ENCODE measurements at places on chromosomes 1 and 21.

DNA sequence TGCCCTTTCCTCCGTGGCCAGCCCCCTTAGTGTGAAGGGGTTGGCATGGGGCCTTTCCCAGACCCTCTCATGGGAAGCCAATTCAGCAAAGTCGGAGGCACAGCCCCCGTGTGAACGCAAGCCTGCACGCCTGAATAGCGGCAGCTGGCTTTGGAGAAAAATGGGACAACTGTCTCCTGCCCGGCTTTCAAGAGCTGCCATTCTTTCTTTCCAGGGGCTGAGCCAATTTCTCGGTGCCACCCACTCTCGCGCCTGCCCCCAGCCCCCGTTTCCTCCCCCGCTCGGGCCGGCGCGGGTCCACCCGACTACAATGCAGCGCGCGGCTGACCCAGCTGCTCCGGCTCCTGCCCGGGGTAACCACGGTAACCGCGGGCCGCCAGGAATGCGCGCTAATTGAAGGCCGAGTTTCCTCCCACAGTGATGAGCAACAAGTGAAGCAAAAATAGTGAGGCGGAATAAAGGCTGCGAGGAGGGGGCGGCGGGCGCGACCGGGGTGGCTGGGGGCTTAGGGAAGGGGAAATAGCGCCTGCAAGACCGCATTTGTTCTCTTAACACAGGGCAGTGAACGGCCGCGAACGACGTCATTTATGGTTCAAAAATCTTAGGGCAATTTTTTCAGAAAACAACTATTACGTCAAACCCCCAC lies 27.8 kb downstream of the ILDR2 start:
- DNase-seq = no peak

DNA sequence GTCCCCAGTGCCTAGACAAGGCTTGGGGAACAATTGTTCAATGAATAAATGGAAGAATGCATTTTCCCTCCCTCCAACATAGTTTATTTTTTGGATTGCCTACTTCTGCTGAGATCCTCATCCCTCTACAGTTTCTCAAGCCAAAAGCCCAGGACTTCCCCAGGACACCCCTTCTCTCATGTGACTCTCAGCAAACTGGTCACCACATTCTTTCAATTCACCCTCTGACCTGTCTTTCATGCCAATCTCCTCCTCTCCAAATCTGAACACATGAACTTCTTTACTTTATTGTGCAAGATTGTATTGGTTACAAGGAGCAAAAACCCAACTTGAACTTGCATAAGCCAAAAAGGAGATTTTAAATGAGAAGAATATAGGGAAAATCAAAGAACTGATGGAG lies 103.2 kb upstream of the JUN start:
- no peak for DNase-seq

- no peak for DNase-seq
Observed at GRCh38 chr1:222865718-222866117, 50.9 kb downstream of the DISP1 start.

DNA sequence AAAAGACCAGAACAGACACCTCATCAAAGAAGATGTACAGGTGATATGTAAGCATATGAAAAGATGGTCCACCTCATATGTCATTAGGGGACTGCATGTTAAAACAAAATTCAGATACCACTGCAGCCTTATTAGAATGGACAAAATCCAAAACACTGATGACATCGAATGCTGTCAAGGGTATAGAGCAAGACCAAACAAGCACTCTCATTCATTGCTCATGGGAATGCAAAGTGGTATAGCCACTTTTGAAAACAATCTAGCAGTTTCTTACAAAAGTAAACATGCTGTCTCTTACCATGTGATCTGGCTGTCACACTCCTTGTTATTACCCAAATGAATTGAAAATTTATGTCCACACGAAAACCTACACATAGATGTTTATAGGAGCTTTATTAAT lies 426.6 kb upstream of the ESRRG start:
- no peak for DNase-seq

GRCh38 chr1:94120570-94120901 lies 412 bp downstream of the ABCA4 start:
- DNase-seq = no peak

Measured in HT-29 (cell line).